ENCODE measurements at places on chromosomes 11 and 22. TPM values are rescaled to one million over a fixed set of nuclear protein-coding genes. Genes with fewer than 3 reads are reported as not detected.

CBLIF gene
- not detected for total RNA-seq

CRYBA4 gene
- total RNA-seq, result not detected

MLC1 gene
- 1.1 TPM for total RNA-seq

ST14 gene
- total RNA-seq, result 0.82 TPM

CCDC73 gene
- not detected for total RNA-seq

GRM5 gene
- not detected for total RNA-seq

OR10A2 gene
- total RNA-seq, result not detected

OR8A1 gene
- not detected for total RNA-seq

PDHX gene
- 26.5 TPM for total RNA-seq

SCGB1A1 gene
- total RNA-seq, result not detected

KRTAP5-1 gene
- total RNA-seq, result not detected

RRP7A gene
- 54.2 TPM for total RNA-seq

OR2AG2 gene
- total RNA-seq, result not detected

PGA5 gene
- not detected for total RNA-seq

KCNJ4 gene
- total RNA-seq, result not detected

SDF2L1 gene
- 50.3 TPM for total RNA-seq

LDHAL6A gene
- total RNA-seq, result not detected

RSF1 gene
- 91.6 TPM for total RNA-seq

LGALS1 gene
- 93.3 TPM for total RNA-seq

CYP2D6 gene
- total RNA-seq, result 8.6 TPM

IL17REL gene
- total RNA-seq, result not detected

TUG1 gene
- total RNA-seq, result 94.1 TPM

ANO9 gene
- total RNA-seq, result 128 TPM

CFAP68 gene
- total RNA-seq, result 14.3 TPM

IGLL1 gene
- not detected for total RNA-seq

TMEM41B gene
- total RNA-seq, result 40.2 TPM

LRRC75B gene
- total RNA-seq, result 0.54 TPM

OR52I2 gene
- total RNA-seq, result not detected

SULT4A1 gene
- not detected for total RNA-seq

RBFOX2 gene
- total RNA-seq, result 0.93 TPM

ARHGAP20 gene
- 0.03 TPM for total RNA-seq

LRRC74B gene
- total RNA-seq, result not detected

RFPL3 gene
- total RNA-seq, result not detected

SLC22A6 gene
- total RNA-seq, result not detected

MRGPRE gene
- not detected for total RNA-seq

CHADL gene
- 1.1 TPM for total RNA-seq

GPR83 gene
- 0.06 TPM for total RNA-seq

DDX17 gene
- total RNA-seq, result 907 TPM

FAM89B gene
- total RNA-seq, result 36.3 TPM

PHF21A gene
- total RNA-seq, result 82.9 TPM

OR52N4 gene
- total RNA-seq, result 2.2 TPM

PRG3 gene
- not detected for total RNA-seq

NNMT gene
- not detected for total RNA-seq

APOL6 gene
- total RNA-seq, result 52.5 TPM

RAG1 gene
- total RNA-seq, result 0.35 TPM

SLC6A5 gene
- not detected for total RNA-seq

MPPED2 gene
- total RNA-seq, result 8.1 TPM

NPTXR gene
- total RNA-seq, result 13.2 TPM

GGTLC2 gene
- total RNA-seq, result not detected

SPDYC gene
- not detected for total RNA-seq

C11orf52 gene
- not detected for total RNA-seq

RAB38 gene
- 0.49 TPM for total RNA-seq

OR6A2 gene
- 0.35 TPM for total RNA-seq
